ENCODE measurements at places on chromosomes 4 and X.

DNA sequence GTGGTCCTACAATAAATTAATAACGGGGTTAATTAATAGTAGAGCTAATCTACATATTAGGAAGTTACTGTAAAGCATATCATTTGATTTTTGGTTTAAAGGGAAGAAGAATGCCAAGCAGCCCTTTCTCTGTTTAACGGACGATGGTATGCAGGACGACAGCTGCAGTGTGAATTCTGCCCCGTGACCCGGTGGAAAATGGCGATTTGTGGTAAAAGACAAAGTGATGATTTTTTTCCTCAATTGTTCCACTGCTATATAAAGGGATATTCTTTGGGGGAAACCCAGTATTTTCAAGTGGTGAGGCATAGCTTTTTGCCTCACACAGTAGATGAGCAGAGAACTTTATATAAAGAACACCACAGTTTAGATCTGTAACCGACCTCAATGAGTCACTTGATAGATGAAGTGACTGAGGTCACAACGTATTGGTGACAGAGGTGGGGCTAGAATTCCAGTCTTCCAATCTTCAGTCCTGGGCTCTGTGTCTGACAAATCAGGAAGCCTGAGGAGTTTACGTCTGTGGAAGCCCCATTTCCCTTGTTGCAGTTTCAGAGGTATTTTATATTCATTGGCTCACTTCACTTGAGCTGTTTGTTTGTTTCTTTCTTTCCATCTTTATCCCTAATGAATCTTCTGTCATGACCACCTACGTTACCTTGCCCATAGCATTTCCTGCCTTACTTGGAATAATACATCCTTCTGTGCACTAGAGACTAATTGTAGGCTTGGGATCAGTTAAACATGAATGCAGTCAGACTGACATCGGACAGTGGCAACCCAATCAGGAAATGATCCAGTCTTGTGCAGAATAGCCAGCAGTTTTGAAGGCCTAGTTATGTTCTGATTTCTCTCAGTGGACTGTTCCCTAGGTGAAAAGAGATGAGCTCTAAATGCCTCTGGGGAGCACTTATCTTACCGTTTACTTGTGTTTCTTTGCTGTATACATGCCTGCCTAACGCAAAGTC lies 30.1 kb downstream of the ZRSR2 start:
- no peak for DNase-seq

DNA sequence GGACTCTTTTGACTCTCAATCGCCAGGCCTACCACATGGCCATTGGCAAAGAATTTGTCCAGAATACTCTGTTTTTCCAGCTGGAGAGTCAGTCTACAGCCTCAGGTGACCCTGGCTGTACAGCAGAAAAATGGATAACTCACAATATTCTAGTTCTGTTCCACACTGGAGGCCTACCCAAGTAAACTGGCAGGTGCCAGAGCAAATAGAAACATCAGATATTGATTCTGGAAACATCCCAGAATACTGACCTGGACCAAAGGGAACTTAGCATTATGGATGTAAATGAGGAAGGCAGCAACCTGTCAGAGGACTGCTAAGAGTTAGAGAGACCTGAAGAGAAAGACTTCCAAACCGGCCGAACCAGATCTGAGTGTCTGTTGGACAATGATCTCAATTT lies 147.9 kb upstream of the SMAD1 start:
- no peak for DNase-seq

DNA sequence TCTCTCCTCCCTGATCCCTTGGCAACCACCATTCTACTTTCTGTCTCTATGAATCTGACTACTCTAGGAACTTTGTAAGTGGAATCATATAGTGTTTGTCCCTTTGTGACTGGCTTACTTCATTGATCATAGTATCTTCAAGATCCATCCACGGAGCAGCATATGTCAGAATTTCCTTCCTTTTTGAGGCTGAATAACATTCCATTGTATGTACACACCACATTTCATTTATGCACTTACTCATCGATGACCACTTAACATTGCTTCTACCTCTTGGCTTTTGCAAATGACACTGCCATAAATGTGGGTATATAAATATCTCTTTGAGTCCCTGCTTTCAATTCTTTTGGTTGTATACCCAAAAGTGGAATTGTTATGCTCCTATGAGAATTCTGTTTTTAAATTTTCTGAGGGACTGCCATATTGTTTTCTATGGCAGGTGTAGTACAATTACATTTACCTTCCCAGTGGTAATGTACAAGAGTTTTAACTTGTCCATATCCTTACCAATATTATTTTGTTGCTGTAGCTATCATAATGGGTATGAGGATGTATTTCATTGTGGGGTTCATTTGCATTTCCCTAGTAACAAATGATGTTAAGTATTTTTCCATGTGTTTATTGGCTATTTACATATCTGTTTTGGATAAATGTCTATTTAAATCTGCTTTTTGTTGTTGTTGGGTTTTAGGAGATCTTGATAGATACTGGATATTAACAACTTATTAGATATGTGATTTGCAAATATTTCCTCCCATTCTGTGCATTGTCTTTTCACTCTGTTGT lies 466.1 kb downstream of the C4orf33 start:
- no peak for DNase-seq

DNA sequence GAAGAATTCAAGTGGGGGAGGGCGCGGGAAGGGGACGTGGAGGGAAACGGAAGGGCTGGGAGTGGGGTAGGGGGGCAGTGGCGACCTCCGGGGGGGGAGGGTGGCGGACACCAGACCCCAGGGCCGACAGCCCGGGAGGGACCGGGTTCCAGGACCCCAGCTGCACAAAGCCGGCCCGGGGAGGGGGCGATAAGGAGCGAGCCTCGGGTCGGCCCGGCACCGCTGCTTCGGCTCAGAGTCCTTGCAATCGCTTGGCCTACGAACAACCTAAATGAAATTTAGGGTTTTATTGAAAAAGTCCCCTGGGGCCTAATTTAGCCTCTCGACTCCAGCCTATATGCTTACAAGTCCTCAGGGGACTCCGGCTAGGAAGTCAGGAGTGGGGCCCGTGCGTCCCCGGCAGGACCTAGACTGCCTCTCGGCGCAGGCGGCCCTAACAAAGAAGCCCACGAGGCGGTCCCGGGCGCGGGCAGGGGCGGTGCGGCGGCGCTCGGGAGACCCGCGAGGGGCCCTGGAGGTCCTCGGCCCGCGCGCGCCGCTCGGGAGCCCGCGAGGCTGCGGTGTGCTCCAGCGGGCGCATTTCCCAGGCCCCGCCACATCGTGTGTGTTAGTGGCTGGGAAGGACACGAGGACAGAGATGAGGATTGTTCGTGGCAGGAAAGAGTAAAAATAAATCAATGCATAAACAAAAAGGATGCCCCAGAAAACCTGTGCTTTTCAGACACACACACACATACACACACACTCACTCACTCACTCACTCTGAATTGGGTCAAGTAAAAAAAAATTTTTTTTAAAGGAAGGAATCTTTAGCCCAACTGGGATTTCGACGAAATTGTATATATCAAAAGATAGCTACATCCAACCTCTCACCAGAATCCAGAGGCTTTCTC lies 70.0 kb downstream of the MGST2 start:
- no peak for DNase-seq

GRCh38 chr4:144288011-144288903 lies 147.7 kb upstream of the GYPA start:
- DNase-seq = no peak

DNA sequence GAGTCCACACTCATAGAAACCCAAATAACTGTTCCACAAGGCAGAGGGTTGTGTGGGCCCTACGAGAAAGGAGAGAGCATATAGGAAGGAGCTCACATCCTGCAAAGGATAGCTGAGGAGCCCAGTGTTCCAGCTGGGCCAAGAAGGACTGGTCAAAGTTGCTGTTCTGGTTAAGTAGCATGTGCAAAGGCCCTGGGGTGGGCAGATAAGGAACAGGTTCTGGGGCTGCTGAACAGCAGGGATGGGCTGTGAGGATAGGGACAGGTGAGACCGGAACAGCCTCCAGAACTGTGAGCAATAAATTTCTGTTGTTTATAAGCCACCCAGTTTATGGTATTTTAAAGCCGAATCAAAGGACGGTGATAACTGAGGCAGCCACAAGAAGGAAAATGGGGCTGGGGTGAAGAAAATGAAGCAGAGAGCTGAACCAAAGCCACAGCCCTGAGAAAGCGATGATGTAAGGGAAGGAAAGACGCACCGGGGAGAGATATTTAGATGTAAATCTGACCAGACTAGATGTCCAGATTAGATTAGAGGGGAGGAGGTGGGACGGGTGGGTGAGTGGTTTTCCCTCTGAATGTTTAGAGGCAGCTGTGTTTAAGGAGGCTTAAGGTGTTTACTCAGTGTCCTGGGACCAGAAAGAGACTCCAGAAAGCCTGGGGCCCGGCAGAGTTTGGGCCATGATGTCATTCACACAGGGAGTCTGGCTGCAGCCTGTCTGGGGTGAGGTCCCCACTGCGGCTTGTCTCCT lies 180.8 kb upstream of the BCOR start:
- no peak for DNase-seq

GRCh38 chr4:157996061-157997028 lies 176.5 kb downstream of the GASK1B start:
- no peak for DNase-seq

- peak; percentile 11 for DNase-seq
Observed at GRCh38 chr4:76485450-76485849, 50.4 kb downstream of the SHROOM3 start.

DNA sequence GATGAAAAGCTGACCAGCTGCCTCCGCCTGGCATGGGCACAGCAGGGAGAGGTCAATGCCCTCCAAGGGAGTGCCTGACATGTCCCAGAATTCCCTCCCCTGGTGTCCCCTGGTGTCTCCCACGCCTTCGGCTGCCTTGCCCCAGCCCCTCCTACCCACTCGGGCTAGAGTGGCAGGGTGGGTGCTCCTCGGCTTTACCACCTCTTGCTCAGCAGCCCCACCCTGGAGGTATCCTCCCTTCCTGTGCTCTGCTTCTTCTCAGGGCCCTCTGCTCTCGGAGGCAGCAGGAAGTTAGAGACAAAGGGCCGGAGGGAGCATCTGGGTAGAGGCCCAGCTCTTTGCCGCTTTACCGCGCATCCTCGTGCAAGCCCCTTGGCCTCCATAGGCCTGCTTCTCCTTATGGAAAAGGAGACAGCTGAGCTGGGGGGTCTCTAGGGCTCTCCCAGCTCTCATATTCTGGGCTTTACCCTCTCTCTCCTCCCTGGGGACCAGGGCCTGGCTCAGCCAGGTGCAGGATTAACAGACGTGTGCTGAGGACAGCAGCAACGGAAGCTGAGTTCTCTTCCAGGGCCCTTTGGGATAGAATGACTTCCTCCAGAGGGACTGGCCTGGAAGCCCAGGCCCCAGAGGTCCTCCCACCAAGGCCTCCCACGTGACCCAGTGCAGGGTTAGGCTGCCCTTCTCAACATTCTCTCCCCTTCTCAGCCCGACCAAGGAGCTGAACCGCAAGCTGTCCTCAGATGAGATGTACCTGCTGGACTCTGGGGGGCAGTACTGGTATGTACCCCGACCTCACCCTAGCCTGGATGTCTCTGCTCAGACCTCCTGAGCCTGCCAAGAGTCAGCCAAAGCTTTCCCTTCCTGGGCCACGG lies 17.2 kb downstream of the XPNPEP2 start:
- DNase-seq = no peak

- no peak for DNase-seq
Observed at GRCh38 chrX:46611658-46612362, 38.2 kb downstream of the CHST7 start.

DNA sequence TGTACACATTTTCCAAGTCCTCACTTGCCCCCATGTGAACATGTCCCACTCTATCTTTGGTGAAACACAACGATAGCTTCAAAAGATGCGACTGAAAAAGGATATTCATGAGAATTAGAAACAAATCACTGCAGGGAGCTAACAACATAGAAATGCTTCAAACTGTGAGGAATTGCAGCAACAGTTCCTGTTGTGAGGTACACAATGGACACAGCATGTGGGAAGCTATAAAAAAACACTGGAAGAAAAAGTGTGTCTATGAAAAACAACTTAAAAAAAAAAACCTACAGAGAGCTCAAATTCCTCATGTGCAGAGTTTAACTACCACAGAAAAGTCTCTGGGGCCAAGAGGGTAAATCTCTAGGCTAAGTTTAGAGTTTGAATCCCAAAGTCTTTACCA lies 51.6 kb upstream of the BLTP1 start:
- DNase-seq = no peak

All from NCI-H2081 (cell line).